Caki2 (cell line): ENCODE measurements at places on chromosomes 7 and 10. TPM values are rescaled to one million over a fixed set of nuclear protein-coding genes. Genes with fewer than 3 reads are reported as not detected.

The GLUD1 gene
- total RNA-seq = 212 and 237 TPM in 2 replicates

The CXCL12 gene
- total RNA-seq = 0.14 TPM in 1 of 2 replicates, not detected in the other

The ADRA2A gene
- not detected in 2 replicates for total RNA-seq

The AGAP5 gene
- 3.5 TPM in 1 of 2 replicates, not detected in the other for total RNA-seq

The HMX2 gene
- not detected in 2 replicates for total RNA-seq

The OR9A2 gene
- not detected in 2 replicates for total RNA-seq

The BZW2 gene
- total RNA-seq = 69.3 and 79.7 TPM in 2 replicates

The ST8SIA6 gene
- total RNA-seq = not detected in 2 replicates

The ZNF107 gene
- total RNA-seq = 0.52 and 1.1 TPM in 2 replicates

The UCN3 gene
- total RNA-seq = not detected in 2 replicates

The CYP2E1 gene
- total RNA-seq = not detected in 2 replicates

The OGDH gene
- total RNA-seq = 33.4 and 56.0 TPM in 2 replicates

The COMTD1 gene
- 72.8 and 74.2 TPM in 2 replicates for total RNA-seq

The HECW1 gene
- total RNA-seq = 14.0 and 35.3 TPM in 2 replicates

The SLC18A3 gene
- not detected in 2 replicates for total RNA-seq

The POLR2J2 gene
- total RNA-seq = not detected in 2 replicates

The SLC25A40 gene
- 7.4 and 15.3 TPM in 2 replicates for total RNA-seq

The H2BK1 gene
- total RNA-seq = not detected in 2 replicates

The OR2A5 gene
- total RNA-seq = not detected in 2 replicates

The LDB3 gene
- 0.03 and 0.17 TPM in 2 replicates for total RNA-seq

The BICC1 gene
- 91.3 and 105 TPM in 2 replicates for total RNA-seq

The TMEM225B gene
- total RNA-seq = not detected in 2 replicates

The TRUB1 gene
- 56.1 and 60.6 TPM in 2 replicates for total RNA-seq

The CHN2 gene
- total RNA-seq = not detected in 2 replicates

The BTBD16 gene
- total RNA-seq = 0.14 and 0.88 TPM in 2 replicates

The LIPN gene
- total RNA-seq = not detected in 2 replicates
